ENCODE measurements at places on chromosomes 12 and 14. TPM values are rescaled to one million over a fixed set of nuclear protein-coding genes. Genes with fewer than 3 reads are reported as not detected.

Gene BBOF1
- total RNA-seq = 4.4 TPM

Gene NANOG
- total RNA-seq = not detected

Gene SLC7A7
- 57.8 TPM for total RNA-seq

Gene IL26
- total RNA-seq = not detected

Measured in upper lobe of left lung (tissue), 6 donors.